ENCODE measurements at places on chromosomes 3 and 15.

DNA sequence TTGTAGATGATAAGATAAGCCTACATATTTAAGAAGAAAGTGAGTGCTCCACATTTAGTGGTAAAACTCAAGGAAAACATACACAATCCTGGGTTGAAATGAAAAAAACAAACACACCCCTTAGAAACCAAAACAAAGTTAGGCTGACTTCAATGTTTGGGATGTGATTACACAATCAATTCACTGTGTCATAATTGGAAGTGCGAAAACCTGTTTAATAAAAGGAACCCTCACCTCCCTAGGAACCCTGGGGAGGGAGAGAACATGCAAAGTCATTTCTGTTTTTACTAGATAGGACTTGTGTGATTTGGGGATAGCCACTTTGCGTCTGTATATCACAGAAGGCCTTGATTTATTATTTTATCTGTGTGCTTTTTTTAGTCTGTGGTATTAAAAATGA, 275.0 kb downstream of the NFKBIZ start:
- no peak for DNase-seq

- DNase-seq = no peak
These were observed 1.2 kb downstream of the SIDT1 start for GRCh38 chr3:113533534-113533892.

- DNase-seq = no peak
These were observed 77.2 kb downstream of the ATG7 start for GRCh38 chr3:11349446-11349845.

DNA sequence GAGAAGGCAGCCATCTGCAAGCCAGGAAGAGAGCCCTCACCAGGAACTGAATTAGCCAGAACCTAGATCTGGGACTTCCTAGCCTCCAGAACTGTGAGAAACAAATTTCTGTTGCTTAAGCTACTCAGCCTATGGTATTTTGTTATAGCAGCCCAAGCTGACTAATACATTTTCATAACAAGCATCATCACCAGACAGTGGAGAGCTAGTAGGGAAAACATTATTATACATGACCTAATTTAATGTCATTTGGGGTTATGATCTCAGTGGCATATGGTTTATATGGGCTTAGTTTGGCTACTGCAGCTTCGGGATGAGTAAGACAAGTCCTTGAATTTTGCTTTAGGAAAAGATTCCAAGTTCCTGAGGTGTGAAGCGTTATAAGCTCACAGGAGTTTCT, 35.6 kb downstream of the LNP1 start:
- DNase-seq = no peak
